ENCODE measurements at places on chromosomes 13 and 19.
A peak's percentile ranks its signal among the peaks of the same experiment; 100 is the strongest.

DNA sequence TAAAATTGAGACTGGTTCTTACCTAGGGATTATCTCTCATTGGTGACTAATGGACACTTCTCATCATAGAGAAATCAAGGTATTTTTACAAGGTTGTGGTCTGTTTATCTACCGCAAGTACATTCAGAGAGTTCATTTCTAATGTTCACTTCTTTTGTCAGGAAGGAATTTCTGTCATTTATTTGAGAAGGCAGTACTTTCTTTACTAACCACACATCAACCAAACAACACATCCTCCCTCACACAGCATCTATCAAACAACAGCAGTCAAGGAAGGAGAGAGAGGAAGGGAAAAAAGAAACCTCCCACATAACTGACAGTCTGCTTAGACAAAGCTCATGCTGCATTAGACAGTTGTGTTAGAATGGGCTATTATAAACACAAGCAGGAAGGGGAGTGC is 182.3 kb upstream of the KLF12 start:
- no peak for DNase-seq

GRCh38 chr19:47595944-47596343 is 13.0 kb upstream of the BICRA start:
- DNase-seq: no peak

DNA sequence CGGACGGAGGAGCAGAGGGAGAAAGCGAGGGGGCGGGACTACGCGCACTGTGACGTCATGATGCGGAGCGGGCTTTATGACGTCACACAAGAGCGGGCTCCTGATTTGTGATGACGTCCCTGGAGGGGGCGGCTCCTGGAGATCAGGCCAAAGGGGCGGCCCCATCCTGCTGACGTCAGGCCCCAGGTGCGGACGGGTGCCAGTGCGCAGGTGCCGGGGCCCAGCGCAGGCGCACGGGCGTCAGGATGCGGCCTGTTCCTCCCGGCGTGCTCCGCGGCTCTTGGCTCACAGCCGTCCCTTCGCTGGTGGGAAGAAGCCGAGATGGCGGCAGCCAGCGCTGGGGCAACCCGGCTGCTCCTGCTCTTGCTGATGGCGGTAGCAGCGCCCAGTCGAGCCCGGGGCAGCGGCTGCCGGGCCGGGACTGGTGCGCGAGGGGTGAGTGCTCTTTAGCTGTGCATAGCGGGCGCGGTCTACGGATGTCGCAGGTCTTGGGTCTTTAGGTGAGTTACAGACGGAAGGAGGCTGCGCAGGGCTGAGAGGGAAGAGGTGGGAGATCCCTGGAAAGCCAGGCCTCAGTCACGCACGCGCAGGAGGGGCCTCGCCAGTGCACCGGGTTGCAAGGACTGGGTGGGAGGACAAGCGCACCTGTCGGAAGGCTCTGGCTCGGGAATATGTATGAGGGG is at the start of the genes EMC10 and GARIN5A:
TSS of gene EMC10 (plus strand) at position 284 of the 683 bp plus-strand sequence. CDS start at position 322, 38 bp downstream.
TSS of gene GARIN5A (minus strand) at position 625 of the 683 bp plus-strand sequence. CDS start at position 165, 460 bp downstream.
- peak; percentile 78 for DNase-seq

- no peak for DNase-seq
Observed at GRCh38 chr19:8571006-8571411, 6.2 kb downstream of the MYO1F start.

- DNase-seq: no peak
Observed at GRCh38 chr13:36571444-36571843, 102.4 kb upstream of the SERTM1 start.

GRCh38 chr13:59016250-59016649 is 1147.5 kb downstream of the DIAPH3 start:
- DNase-seq: no peak

Data from fibroblast of skin of left biceps (primary cell).